Vagina (tissue), 2 donors: ENCODE measurements at places on chromosomes 7 and 10. TPM values are rescaled to one million over a fixed set of nuclear protein-coding genes. Genes with fewer than 3 reads are reported as not detected.

Gene LRMDA
- total RNA-seq = 22.6 TPM

GRCh38 chr10:78829565-78829964, 239.2 kb upstream of the ZMIZ1 start:
- H3K36me3 ChIP-seq = no peaks in the 10 kb centered on the region
- no peak for DNase-seq
- no peak overlapping the region for H3K4me3 ChIP-seq
- H3K27me3 ChIP-seq = no peaks in the 10 kb centered on the region

- H3K36me3 ChIP-seq = no peaks in the 10 kb centered on the region
- no peak overlapping the region for H3K4me3 ChIP-seq
- no peak for DNase-seq
- H3K27ac ChIP-seq = no peak overlapping the region
- no peaks in the 10 kb centered on the region for H3K4me1 ChIP-seq
- H3K27me3 ChIP-seq = no peaks in the 10 kb centered on the region
These were observed 157.2 kb upstream of the SLC25A13 start for GRCh38 chr7:96479015-96479645.

DNA sequence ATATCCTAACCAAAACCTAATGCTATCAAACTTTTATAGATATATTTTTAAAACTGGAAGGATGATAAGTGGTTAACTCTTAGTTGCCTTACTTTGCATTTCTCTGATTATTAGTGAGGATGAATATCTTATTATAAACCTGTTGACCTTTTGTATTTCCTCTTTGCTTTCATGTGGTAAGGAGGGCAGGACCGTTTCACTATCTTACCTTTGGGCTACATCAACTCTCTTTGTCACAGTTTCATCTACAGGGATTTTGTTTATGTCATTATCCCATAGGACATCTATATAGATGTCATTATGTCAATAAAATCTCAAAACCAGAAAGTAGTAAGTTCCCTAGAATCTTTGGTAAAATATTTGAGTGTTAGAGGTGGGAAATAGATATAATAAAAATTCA, 219.3 kb downstream of the THSD7A start:
- H3K36me3 ChIP-seq = no peaks in the 10 kb centered on the region
- H3K27ac ChIP-seq = no peak overlapping the region
- no peaks in the 10 kb centered on the region for H3K27me3 ChIP-seq
- H3K4me1 ChIP-seq = no peaks in the 10 kb centered on the region
- no peak for DNase-seq
